Right ventricle myocardium inferior (tissue), 1 donor: ENCODE measurements at places on chromosomes 7 and 10.

DNA sequence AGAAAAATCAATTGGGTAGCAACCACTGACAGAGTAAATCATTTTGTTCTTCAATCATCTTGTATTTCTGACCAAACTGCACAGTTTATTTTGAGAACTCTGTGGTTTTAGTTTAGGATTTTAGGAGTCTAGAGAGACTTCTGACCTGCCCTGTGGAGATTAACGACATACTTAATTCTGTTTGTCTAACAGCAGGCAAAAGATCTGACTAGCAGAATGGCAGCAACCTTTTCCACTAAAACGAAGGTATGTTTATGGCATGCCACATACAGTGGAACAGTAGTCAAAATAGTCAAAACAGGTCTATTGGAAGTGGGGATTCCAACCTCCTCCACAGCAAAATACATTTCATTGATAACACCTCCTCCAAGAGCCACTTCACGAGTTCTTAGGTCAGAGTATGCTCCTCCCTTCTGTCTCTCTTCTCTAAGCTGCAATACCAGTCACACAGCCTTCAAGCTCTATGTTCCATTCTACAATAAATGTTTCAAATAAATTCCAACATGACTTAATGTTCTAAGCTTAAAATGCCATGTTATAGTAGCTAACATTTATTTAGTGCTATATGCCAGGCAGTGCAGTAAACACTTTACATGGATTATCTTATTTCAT lies 34.4 kb downstream of the NRCAM start:
- DNase-seq = no peak

DNA sequence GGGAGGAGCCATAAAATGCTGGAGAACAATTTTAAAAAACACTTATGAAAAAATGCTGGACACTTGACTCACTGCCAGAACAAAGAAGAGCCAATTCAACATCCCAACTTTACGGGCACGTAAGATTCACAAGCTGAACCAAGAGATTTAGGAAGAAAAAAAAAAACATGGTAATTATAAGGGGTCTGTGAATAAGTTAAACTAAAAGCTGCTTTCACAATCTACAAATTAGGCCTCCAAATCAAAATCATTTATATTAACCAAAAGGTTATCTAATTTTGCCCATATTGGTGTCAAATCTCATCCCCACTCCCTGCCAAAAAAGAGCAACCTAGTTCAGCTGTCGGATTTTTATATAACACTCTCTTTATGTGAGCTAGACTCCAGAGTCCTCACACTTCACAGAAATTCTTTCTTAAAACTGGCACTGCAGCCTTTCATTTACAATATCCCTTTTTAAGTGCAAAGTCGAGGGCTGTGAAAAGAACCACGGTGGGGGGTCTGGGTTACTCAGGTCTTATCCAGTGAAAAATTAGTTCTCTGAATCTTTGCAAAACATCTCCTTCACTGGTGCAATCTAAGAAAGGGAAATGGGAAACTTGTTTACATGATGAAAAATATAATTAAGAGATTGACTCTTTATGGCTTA lies 30.4 kb upstream of the DGKI start:
- no peak for DNase-seq

GRCh38 chr10:63584725-63585035 lies 63.5 kb downstream of the REEP3 start:
- DNase-seq = no peak

- no peak for DNase-seq
Measured at GRCh38 chr7:143848192-143848591, 53.8 kb downstream of the TCAF1 start.

DNA sequence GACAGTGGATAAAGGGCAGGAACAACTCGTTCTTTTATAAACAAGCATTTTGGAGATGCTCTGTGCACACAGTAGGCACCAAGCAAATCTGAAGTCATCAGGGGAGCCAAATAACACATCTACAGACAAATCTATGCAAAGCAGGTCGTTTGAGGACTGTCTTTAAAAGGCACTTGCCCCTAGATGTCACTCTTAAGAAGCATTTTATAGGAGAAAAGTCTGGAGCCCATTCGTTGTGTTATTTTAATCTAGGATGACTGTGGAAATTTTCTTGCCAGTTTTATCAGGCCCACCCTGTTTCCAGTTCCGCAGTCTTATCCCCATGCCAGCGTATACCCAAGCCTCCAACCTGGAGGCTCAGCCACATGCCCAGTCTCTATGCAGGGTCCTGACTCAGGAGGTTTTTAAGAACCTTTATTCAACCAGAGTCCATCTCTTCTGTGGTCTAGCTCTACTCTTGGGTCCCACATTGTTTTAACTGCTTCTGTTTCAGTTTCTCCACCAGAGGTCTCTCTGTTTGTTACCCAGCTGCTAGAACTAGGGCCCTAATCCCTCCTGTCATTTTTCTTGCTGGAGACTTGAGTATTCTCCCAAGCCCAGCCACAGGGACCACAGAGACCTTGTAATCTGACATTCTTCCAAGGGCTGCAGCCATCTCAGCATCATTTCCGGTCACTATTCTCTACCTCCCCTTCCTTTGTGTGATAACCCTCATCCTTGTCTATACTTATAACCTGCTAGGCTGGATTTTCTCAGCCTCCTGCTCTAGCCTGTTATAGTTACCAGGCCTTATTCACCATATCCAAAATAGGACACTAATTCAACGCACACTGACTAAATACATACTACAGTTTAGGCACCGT lies 26.7 kb downstream of the PIK3CG start:
- no peak for DNase-seq

- DNase-seq = no peak
Measured at GRCh38 chr10:93613126-93613525, 789 bp downstream of the PDE6C start.

DNA sequence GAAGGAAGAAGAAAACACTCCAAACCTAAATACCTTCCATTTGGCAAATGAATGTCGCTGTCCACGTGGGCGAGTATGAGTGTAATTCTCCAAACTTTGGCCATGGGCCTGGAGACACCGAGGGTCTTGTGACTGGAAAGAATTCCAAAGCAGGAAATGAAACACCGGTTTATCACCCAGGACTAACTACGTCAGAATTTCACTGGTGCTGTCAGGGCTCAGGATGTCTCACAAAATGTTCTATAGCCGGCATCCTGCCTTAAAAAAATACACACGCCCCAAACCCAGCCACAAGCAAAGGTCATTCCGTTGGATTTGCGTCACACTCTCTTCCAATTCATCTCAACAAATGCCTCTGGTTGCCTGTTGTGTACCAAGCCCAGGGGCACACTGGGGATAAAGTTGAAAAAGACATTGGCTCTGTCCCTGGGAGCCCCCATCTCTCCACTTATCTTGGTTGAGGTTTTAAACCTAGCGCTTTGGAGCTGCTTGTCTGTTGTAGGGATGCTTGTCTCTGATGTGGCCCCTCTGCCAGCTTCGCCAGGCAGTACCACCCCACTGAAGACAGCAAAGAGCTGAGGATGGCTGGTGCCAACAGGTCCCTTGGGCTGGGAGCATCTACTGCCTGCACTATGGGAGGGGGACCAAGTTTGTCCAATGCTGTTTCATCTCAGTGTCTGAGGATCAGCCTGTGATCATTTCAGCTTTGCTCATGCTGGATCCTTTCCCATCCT lies 31.2 kb downstream of the GSTO2 start:
- no peak for DNase-seq

DNA sequence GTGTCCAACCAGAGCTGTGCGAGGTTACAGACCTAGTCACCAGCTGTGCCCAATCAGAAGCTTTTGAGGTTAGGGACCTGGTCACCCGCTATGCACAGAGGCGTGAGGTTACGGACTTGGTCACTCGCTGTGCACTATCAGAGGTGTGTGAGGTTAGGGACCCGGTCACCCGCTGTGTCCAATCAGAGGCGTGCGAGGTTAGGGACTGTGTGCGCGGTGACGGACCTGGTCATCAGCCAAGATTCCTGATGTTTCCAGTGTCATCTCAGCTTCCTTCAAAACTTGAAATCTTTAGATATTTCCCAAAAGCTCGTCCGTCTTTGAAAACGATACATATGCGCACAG lies 182.1 kb downstream of the DIP2C start:
- no peak for DNase-seq

DNA sequence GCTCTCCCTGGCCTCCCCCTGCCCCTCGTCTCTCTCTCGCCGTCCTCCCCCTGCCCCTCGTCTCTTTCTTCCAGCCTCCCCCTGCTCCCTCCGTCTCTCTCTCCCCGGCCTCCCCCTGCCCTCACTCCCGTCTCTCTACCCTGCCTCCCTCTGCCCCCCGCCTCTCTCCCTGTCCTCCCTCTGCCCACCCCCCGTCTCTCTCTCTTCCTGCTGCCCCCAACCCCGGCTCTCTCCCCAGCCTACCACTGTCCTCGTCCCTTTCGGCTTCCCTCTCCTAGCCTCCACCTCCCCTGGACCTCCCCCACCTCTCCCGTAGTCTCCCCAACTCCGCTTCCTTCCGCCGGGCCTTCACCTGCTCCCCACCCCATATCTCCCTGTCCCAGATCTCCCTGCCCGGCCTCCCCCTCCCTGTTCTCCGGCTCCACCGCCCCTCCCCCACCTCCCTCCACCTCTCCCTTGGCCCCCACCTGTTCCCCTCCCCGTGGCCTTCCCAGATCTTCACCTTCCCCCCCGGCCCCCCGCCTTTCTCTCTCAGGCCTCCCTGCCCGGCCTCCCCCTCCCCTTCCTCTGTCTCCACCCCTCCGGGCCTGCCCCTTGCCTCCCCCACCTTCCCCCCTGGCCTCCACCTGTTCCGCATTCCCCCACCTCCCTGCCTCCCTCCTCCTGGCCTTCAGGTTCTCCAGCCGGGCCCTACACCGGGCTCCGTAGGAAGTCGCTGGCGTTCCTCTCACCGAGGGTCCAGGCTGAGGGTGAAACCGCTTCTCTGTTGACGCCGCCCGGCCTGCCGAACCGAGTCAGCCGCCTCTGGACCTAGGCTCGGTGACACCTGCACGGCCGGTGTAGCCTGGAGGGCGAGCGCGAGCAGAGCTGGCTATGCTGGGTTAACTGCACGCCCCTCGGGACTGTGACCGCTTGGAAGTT lies 1.2 kb downstream of the GET4 start:
- DNase-seq = peak; percentile 76

DNA sequence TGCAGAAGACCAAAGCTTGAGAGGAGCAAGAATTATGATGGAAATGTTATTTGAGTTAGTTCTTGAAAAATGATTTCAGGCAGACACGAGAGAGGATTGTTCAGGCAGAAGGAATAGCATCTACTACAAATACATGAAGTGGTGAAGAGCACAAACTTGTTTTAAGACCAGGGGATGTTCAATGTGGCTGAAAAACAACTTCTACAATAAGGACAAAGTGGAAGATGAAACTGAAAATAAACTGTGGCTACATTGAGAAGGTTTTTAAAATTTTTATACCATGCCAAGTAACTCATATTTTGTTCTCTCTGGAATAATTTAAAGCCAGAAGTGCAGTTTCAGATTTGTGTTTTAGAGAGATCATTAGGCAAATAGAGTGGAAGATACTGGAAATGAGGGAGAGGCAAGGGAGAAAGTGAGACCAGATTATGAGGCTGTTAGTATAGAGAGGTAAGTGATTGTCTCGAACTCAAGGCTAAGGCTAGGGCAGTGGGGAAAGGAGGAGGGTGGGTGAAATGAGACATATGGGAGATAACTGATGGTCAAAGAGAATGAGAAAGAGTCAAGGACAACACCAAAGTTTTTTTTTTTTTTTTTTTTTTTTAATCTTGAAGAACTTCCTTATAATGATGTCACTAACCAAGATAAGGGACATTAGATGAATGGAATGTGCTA lies 115.4 kb downstream of the MDFIC start:
- DNase-seq = no peak

- DNase-seq = no peak
Measured at GRCh38 chr7:154841731-154842331, 161.1 kb downstream of the PAXIP1 start.

DNA sequence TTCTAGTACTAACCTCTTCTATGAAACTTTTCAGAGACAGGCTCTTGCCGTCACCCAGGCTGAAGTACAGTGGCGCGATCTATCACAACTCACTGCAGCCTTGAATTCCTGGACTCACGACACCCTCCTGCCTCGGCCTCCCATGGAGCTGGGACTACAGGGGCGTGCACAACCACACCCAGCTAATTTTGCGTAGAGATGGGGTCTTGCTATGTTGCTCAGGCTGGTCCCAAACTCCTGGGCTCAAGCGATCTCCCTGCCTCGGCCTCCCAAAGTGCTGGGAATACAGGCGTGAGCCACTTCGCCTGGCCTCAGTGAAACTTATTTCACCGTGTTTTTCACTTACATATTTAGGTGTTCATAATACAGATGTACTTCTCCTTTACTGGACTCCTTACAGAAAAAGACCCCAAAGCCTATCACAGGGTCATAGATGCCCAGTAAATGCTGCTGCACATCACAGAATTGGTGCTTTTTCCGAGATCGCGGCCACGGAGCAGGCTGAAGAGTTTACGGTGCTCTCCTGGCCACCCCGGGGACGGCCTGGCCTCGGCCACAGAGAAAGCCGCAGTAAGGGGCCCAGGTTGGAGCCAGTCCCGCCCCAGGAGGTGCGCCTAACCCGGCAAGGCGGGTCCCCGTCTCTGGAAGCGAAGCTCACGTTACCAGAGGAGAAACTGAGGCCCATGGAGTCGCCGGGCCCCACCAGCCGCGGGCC lies 595 bp downstream of the TBL2 start:
- no peak for DNase-seq

DNA sequence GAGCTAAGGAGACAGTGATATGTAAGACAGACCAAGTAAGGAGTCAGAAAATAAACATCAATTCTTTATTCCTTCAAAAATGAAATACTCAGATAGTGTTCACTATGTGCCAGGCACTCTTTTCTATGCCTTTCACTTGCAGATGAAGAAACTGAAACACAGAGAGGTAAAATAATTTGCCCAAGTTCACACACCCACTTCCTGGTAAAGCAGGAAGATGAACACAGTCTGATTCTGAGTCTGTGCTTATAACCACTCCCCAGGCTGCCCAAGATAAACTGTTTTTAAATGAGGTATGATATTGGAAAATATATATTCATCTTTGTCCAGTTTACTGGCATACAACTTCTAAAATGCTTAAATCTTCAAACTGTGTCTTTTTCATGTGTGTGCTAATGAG lies 294.4 kb upstream of the NPVF start:
- DNase-seq = no peak

DNA sequence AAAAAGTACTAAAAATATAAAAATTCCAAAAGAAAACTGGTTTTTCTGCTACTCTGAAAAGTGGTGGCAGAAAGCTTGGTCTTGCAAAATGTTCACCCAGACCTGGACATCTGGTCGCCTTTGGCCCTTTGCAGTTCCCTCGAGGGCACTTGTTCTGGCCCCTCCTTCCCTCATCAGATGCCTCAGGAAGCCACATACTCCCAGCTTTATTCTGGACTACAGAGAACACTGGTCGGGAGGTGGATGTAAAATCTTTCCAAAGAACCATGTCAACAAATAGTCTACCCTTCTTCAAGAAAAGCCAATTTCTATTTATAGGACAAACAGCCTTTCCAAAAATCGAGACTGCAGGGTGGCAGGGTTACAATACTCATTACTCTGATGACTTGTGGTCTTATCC lies 726.1 kb downstream of the TNS3 start:
- no peak for DNase-seq

- DNase-seq = no peak
Measured at GRCh38 chr10:99977916-99978315, 31.8 kb downstream of the DNMBP start.

DNA sequence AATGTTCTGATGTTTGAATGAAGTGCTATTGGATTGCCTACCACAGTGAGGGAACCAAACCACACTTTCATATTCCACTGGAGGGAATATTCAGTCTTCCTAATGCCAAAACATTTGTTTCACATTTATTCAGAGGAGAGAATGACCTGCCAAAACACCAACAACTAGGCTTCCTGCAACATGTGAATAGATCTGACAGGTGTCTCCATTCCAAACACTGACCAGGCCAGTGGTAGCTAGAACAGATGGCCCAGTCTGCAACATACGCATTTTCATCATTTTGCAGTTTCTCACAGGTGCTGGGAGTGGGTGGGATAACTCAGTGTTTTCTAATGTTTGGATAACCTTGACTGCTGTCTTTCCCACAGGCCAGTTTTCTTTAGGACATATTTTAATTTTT lies 110.0 kb downstream of the RELN start:
- DNase-seq = no peak
